OCI-LY7 (cell line): ENCODE measurements at places on chromosomes 1 and 21. TPM values are rescaled to one million over a fixed set of nuclear protein-coding genes. Genes with fewer than 3 reads are reported as not detected.

Gene GUCA2B
- total RNA-seq: not detected in 2 replicates

Gene S100A2
- 1.4 TPM in 1 of 2 replicates, not detected in the other for total RNA-seq

Gene KIF17
- 0.74 and 1.1 TPM in 2 replicates for total RNA-seq

Gene TPTE
- not detected in 2 replicates for total RNA-seq

Gene C2CD4D
- total RNA-seq: not detected in 2 replicates

Gene EFHD2
- 38.3 and 42.0 TPM in 2 replicates for total RNA-seq

Gene TCHH
- not detected in 2 replicates for total RNA-seq

Gene PLEKHN1
- total RNA-seq: not detected in 2 replicates

Gene PCSK9
- total RNA-seq: not detected in 2 replicates

Gene FCAMR
- not detected in 2 replicates for total RNA-seq

Gene SLC25A34
- total RNA-seq: 2.2 TPM in 2 replicates

Gene CELA2B
- total RNA-seq: not detected in 2 replicates

Gene GPR37L1
- total RNA-seq: not detected in 2 replicates

Gene RGS4
- not detected in 2 replicates for total RNA-seq

Gene FBXO2
- total RNA-seq: 6.0 and 6.1 TPM in 2 replicates
